ENCODE measurements at places on chromosomes 13 and 19.

GRCh38 chr13:99797691-99798090, 173.9 kb downstream of the ZIC5 start:
- no peak for DNase-seq

- DNase-seq = no peak
Measured at GRCh38 chr13:109010912-109011311, 381.5 kb downstream of the MYO16 start.

- no peak for DNase-seq
Measured at GRCh38 chr19:45636275-45636674, 2.9 kb downstream of the EML2 start.

DNA sequence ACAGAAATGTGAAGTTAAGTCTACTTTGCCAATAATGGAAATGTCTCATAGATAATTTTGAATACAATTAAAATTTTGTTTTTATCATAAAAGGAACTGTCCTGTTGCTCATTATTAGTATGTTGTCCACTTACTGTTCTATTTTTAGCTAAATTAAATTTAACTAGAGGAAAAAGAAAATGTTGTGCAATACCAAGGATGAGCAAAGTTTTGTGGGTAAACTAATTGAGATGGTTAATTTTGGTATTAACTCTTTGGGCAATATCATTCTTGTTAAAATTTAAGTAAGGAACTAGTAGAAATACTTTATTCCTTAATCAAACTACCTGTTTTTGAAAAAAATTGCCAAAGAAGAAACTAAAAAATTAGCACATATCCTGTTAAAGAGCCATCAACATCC, 43.5 kb downstream of the SOX1 start:
- no peak for DNase-seq

DNA sequence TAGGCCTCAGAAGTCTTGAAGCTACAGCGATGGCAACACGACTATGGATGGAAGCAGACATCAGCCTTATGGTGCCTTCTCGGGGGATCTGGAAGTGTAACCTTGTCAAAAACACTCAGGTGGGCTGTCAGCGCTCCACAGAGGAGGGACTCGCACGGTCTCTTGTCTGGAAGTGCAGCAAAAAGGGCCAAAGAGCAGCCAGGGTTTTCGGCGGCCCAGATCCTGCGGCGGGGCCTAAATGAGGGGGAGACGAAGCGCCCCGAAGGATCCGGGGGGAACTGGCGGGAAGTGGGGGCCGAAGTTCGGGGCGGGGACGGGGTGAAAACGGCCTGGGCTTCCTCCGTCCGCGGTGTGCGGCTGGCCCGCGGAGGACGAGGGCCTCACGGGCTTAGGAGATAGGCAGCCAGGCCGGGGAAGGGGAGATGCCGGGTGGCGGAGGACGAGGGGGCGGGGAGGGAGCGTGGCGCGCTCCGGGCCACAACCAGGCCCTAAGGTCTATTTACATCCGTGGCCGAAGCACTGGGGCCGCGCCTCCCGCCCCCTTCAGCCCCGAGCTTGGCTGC, 637 bp downstream of the RANBP3 start:
- no peak for DNase-seq

DNA sequence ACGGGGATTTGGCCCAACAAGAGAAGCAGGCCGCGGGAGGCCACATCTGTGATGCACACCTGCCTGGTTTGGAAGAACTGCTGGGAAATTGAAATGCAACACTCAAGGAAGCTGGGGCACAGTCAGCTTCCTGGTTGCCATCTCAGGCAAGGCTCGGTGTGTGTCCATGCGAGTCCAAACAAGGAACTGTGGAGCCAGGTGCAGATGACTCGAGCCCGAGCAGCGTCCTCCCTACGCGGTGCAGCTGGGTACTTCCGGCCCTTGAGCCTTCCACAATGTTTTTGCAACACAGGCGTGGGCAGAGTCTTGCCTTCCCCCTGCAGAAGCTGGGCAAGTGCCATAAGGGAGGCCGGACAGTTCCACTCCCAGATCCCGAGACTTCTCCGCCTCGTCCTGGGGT, 94.6 kb downstream of the CRYL1 start:
- no peak for DNase-seq

DNA sequence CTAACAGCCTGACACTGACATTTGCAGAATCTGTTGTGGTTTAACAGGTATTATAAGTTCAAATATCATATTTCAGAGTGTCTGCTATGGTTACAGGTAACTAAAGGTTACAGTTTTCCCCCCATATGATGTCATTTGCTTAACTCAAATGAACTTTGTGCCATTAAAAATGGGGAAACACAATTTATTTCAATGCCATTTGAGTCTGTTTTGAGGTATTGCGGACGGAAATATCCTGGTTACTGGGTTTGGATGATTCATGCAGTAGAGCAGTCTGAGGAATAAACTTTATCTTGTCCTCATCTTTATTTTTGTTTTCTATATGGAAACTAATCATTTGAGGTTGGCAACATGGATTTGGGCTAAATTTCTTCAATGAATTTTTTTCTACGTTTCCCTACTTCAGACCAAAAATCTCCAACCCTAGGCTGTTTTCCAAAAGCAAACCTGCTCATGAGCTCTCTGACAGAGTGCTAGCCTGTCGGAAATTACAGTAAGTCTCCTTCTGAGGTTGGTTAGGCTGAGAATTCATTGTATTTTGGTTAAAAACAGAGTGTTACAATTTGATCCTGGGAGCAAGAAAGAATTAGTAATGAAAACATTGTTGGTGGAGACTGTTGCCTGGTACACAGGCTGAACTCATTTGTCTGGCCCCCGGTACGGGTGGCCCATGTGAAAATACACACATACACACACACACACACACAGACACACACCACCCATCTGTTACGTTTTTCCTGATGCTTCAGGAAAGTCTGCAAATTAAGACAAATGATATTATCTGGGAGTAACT, 66.1 kb downstream of the AKAP11 start:
- no peak for DNase-seq

DNA sequence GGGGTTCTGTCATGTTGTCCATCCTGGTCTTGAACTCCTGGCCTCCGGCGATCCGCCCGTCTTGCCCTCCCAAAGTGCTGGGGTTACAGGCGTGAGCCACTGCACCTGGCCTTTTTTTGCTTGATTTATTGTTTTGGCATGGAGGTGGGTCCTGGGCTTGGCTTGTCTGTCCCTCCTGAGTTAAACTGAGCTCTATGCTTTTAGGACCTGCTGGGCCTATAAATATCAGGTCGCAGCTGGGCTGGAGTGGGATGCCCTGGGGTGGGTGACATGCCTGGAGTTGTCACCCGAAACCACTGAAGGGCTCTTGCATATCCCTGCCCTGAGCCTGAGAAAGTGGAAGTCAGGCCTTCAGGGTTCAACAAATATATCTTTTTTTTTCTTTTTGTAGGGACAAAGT, 5.5 kb downstream of the ARRDC5 start:
- DNase-seq = no peak

DNA sequence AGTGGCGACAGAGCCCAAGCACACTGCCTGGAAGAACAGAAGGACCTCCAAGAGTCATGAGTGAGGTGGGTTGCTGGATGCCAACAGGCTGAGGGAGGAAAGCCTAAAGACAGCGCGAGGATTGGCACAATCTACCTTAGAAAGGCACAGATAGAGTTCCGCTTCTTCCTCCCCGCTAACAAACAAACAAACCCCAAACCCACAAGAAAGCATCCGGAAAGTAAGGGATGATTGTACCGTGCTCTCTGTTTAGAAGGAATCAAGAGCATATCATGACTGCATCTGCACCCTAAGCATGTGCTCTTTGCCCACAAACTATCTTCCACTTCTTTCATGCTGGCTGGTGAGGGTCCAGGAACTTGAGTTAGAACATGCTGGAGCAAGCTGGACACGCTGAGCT, 233.0 kb upstream of the KLF12 start:
- no peak for DNase-seq

DNA sequence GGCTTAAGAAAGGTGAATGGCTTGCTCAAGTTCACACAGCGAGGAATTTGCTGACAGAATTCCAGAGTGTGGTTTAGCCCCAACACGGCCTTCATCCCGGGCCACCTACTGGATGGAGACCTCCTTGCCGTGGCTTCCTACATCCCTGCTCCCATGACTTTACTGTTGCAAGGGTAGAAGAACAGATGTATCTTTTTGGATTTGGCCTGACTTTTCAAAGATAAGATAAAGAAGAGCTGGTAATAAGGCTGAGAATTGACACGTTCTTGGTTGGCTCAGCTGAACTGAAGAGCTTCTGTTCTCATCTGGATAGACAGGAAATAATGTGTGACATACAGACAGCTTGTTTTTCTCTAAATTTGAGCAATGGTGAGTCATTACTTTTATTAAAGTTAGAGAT, 113.1 kb downstream of the KLF5 start:
- DNase-seq = peak; percentile 37

- DNase-seq = no peak
Measured at GRCh38 chr13:109233293-109233692, 553.1 kb downstream of the IRS2 start.

DNA sequence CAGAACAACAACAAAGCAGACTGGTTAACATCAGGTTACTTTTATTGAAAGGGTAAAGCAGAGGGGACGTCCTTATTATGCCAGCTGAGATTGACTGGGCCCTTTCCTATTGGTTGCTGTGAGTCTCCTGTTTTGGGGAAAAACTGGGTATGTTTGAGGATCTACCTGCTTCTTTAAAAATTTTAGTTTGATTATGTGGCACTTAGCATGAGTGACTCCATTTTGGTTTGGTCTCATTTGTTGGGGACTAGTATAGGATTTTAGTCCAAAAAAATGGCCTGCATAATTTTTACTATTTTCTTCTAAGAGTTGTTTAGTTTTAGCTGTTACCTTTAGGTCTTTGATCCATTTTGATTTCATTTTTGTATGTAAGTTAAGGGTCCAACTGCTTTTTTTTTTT, 14.4 kb downstream of the ZNF627 start:
- DNase-seq = no peak

DNA sequence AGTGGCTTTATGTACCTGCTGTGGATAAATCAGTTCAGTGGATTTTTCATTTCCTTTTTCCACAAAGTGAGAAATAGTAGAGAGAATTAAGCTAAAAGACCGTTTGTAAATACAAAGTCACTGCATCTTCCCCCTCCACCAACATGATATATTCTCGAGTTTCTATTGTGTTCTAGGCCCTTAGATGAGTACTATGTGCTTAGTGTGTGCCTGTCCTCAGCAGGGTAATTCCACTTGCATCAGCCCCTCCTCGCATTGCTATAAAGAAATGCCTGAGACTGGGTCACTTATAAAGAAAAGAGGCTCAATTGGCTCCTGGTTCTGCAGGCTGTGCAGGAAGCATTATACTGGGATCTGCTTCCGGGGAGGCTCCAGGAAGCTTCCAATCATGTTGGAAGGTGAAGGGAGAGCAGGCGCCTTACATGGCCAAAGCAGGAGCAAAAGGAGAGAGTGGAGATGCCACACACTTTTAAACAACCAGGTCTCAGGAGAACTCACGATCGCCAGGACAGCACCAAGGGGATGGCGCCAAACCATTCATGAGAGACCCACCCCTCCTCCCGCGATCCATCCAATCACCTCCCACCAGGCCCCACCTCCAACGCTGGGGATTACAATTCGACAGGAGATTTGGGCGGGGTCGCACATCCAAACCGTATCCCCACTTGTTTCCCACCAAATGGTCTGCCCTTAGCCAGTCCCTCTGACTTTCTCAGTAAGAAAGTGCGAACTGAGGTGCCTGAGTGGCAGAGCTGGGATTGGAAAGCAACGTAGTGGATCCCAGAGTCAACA, 102.3 kb upstream of the ABCC4 start:
- peak; percentile 0 for DNase-seq

DNA sequence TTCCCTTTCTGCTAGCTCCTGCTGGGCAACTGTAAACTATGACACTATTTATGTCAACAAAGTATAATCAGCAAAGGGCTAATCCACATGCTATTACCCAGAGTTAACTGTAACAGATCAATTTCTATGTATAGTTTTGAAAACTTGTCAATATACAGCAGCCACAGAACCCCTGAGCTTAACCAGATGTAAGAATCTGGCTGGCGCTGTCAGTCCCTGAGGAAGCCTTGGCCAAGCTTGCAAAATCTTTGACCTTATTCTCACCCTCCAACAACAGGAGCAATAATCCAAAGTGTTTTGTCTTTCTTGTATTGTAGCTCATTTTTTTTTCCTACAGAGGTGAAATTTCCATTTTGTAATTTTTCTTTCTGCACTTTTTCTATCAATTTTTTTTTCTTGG, 1230.1 kb upstream of the SLC10A2 start:
- DNase-seq = no peak

GRCh38 chr19:46296722-46297461, at the start of gene HIF3A:
Gene HIF3A, plus strand, starts transcription at chr19:46297042. Its CDS starts 35 bp downstream, at chr19:46297077.
- no peak for DNase-seq

- DNase-seq = peak; percentile 54
Measured at GRCh38 chr19:53980539-53981375, 10.7 kb upstream of the CACNG6 start.

- DNase-seq = no peak
Measured at GRCh38 chr19:55365245-55365644, 2.2 kb upstream of the GARIN5B start.

DNA sequence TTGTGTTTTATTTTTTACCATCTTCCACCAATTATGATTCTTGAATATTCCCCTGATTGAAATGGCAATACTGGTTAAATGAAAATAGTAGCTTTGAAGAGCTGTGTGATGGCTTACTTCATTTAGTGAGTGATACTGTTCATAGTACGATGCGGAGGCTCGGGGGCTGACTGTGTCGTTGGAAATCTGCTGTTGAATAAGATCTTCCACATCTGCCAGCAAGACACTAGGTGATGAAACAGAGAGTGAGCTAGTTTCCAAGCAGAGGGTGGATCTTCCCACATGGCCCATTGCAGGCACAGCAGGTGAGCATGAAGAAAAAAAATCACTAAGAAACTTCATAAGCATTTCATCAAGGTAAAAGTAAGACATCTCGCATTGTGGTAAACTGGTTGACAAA, 22.5 kb downstream of the CPB2 start:
- DNase-seq = no peak

GRCh38 chr13:88627071-88627470, 955.9 kb downstream of the SLITRK5 start:
- DNase-seq = no peak

- DNase-seq = no peak
Measured at GRCh38 chr19:18493440-18494266, 28.2 kb downstream of the ELL start.

- no peak for DNase-seq
Measured at GRCh38 chr19:35143231-35143715, at the start of gene FXYD7. Gene FXYD7, plus strand, starts transcription at chr19:35143255. Its CDS starts 79 bp downstream, at chr19:35143334.

GRCh38 chr19:7590256-7590655, 5.4 kb upstream of the CAMSAP3 start:
- DNase-seq = no peak

GRCh38 chr13:65606622-65607021, 1623.5 kb downstream of the PCDH9 start:
- DNase-seq = peak; percentile 69

- no peak for DNase-seq
Measured at GRCh38 chr13:43297967-43298678, 274.7 kb downstream of the DNAJC15 start.

GRCh38 chr13:50161052-50161451, 145.8 kb downstream of the KCNRG start:
- DNase-seq = peak; percentile 42

Measured in astrocyte (in vitro differentiated cells and primary cell).